NCI-H526 treated with DMSO at 0.1 percent for 48 hours (cell line): ENCODE measurements at places on chromosomes 16 and 17.

DNA sequence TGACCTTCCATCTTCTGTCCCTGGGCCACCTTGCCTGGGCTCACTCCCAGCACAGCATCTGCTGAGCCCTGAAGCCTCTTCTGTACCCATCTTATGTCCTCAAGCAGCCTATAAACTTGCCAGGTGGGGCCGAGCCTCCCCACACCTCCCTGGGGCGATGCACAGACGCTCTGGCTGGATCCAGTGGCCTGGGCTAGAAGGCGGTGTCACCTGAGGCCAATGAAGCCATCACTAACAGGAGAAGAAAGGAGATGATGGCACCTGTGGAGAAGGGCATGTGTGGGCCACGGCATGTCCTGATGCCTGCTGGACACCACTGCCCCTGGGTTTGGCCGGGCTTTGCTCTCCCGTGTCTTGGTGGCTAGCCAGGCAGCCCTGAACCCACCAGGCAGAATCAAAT lies 45.5 kb downstream of the PEMT start:
- DNase-seq, result no peak

GRCh38 chr16:79480929-79481328 lies 119.6 kb downstream of the MAF start:
- no peak for DNase-seq

- DNase-seq, result no peak
Observed at GRCh38 chr17:11909348-11909747, 87.9 kb downstream of the ZNF18 start.

DNA sequence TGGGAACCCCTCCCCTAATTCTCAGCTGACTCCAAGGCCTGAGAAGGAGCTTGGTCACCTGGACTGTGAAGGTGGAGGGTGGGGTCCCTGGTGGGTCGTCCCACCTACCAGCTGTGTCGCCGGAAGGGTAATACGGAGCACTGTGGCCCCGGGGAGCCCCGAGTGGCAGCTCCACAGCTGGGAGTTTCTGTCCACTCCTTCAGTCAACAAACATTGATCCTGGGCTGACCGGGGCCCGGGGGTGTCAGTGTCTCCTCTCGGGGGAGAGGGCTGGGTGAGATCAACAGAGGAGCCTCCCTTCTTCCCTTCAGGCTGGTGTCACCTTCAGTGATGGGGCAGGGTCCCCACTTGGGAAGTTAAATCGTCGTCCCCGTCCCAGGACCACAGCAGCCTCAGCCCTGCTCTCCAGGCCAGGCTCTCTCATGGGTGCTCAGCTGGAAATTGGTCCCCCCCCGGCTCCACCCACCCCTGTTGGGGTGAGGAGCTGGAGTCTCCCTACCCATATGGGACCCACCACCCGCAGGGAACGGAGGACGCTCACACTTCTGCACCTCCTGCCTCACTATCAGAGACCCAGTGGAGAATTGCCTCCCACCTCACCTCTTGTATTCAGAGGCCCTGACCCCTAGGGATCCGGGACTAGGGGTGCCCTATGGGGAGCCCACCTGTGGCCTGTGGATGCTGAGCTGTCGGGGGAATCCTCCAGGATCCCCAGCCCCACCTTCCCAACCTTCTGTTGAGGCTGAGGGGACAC lies 1.9 kb downstream of the GCGR start:
- no peak for DNase-seq

- no peak for DNase-seq
Observed at GRCh38 chr17:50328363-50329325, 17.3 kb upstream of the XYLT2 start.

DNA sequence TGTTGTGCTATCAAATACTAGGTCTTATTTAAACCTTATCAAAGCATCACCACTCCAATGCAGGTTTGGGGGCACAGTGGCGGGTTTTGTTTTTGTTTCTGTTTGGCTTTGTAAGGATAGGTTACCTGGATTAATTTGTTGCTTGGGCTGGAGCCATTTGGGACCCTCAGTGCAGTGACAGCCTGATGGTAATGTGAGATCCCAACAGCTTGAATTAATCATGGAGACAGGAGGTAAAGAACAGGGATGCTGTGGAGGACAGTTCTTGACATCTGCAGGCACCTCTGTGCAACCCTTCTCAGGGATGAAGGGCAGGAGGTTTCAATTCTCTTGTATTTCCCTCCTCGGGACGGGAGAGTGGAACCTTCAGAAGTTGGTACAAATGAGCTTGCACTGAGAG lies 40.5 kb downstream of the SHISA9 start:
- DNase-seq, result no peak

GRCh38 chr16:75251280-75252048 lies at the start of gene BCAR1:
TSS of gene BCAR1 (minus strand) at chr16:75251624. CDS start at chr16:75251482, 142 bp downstream.
- DNase-seq, result peak; percentile 52

DNA sequence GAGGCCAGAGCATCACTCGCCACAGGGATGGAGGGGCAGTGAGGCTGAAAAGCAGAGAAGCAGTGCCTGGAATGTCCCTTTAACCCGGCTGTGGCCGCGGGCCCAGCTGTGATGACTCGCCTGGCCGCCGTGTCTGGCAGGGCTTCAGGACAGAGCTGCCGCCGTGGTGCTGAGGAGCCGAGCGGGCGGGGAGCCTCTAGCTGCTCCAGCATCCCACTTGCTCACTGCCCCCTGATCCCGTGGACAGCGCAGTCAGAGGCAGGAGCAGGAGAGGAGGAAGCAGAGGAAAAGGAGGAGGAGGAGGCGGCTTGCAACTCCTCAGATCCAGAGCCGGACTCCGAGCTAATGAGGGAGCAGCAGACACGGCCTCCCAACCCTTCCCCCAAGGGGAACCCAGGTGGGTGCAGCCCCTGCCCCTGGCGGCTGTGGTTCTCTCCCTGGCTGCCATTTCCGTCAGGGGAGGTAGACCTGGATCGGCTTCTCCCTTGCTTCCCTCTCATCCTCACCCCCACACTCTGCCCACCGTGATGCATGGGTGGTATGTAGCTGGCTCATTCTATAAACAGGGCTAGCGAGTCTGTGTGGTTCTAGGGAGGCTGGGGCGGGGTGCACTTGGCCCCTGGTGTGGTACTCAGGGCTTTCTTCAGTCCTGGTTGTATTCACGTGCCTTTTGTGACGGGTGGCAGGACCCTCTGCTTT lies 165.7 kb downstream of the CMIP start:
- DNase-seq, result no peak

DNA sequence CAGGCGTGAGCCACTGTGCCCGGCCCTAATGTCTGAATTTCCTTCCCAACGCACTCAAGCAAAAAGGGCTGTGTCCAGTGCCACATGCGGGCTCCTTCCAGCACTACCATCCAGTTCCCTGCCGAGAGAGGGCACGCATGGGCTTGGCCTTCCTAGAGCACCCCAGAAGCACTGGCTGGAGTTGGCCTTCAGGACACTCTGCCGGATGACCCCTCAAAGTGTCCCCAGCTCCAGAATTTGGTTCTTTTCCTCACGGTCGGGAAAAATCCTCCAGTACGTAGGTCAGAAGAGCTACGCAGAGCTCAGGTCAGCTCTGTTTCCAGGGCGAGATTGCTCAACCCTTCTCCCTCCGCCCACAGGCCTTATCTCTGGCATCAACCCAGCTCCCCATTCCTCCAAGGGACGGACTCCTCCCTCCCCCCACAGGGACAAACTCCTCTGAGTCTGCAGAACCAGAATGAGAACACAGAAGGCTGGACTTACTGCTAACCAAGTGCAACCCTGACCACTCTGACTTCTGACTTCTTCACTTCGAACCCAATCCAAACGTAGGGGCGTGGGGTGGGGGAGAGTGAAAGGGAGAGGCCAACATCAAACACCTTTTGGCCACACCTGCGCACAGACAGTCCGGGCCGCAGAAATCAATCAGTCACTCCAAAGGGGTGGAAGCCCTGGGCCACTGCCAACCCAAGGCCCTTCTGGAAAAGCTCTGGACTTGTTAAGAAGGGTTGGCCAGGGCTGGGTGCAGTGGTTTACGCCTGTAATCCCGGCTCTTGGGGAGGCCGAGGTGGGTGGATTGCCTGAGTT lies 3.6 kb downstream of the CDC42EP4 start:
- DNase-seq, result no peak
